EL (cell line): ENCODE measurements at places on chromosomes 3 and 15.

DNA sequence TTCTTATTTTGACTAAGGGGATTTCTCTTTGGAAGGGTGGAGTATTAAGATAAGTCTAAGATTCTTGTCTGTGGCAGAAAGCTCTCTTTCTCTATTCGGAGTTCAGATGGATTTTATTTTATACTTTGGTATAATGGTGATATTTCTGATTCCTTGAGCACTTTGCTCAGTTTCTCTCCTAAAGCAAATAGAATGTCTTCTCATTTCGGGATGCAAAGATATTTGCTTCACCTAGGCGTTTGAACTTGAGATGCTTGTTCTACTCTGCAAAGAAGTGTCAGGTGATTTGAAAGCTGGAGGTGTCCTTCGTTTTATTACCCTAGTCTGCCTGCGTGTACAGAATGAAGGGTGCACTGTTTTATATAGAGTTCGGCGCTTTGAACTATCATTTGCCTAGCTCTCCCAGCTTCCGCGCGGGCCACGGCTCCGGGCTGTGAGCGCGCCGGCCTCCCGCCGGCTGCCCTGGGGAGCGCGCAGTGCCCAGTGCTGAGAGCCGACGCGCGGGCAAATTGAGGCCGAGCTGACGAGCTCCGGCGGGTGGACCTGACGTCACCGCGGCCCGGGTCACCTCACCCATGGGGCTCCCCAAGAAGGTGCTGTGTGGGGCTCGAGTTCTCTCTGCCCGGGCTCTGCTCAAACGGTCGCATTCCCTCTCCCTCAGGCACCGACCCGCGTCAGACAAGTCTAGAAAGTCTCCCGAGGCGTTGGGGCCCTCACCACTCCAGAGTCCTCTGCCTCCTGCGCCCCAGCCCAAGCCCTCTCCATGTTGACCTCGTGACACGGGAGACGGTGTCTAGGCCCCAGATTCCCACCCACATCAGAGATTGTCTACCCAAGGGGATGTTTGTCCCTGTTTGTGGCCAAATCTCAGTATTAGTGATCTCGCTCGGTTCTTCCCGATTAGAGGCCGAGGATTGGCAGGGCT is 7.5 kb downstream of the SOX2 start:
- DNase-seq, result no peak

- DNase-seq, result peak; percentile 93
Measured at GRCh38 chr3:188788621-188789081, 383.1 kb upstream of the TPRG1 start.

DNA sequence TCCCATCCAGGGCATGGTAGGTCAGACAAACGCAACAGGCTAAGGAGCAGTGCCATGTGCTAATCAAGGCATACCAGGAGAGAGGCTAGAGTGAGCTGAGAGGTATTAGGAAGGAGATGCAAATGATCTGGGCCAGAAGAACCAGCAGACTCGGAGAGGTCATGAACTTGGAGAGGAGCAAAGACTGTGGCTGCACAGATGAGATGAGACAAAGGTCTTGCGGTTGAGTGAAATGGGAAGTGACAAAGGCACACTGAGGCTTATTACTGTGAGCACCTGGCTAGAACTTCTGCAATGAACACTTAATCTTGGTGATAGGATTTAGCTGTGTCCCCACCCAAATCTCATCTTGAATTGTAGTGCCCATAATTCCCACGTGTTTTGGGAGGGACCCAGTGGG is 380.2 kb downstream of the ULK4 start:
- DNase-seq, result no peak

- no peak for DNase-seq
Measured at GRCh38 chr3:54814224-54814623, 113.6 kb downstream of the LRTM1 start.
